HuH-7 (cell line): ENCODE measurements at places on chromosomes 7 and 10.

DNA sequence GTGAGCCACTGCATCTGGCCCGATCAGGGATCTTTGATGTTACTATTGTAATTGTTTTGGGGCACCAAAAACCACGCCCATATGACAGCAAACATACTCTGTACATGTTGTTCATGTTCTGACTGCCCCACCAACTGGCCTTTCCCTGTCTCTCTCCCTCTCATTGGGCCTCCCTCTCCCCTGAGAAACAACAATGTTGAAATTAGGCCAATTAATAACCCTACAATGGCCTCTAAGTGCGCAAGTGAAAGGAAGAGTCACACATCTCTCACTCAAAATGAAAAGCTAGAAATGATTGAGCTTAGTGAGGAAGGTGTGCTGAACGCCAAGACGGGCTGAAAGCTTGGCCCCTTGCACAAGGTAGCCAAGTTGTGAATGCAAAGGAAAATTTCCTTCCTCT, 50.3 kb upstream of the SDK1 start:
- DNase-seq = no peak

DNA sequence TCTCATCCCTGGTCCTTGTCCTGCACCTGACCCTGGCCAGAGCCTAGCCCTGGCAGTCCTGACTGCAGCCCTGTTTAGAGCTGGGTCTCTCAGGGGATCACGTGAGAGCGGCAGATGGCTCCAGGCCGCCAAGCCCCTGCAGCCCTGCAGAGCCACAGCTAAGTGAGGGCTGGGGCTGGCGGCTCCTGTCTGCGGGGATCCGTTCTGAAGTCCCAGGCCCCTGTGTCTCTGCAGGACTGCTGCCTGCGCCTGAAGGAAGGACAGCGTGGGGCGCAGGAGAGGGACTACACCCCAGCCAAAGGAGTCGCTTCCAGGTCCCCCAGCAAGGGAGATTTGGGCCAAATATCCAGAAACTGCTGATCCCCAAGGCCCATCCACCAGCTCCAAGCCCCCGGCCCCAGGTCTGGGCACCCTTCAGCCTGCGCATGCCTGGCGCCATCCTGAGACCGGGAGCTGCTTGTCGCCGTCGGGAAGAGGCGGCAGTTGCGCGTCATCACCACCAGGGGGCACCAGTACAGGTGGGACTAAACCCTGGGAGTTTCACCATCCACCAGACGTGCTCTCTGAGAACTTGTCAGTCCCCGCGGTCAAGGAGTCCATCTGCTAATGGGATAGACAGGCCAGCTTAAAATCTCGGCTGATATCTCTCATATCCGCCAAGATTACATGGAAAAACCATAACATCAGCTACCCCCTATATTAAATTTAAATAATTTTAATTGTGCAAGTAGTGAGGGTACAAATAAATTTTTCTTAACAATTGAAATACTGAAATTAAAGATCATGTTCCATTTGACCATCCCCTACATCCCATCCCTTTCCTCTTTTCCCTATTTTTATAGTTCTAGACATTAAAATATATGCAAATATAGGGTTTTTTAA, 25.1 kb upstream of the GHRHR start:
- DNase-seq = peak; percentile 89

DNA sequence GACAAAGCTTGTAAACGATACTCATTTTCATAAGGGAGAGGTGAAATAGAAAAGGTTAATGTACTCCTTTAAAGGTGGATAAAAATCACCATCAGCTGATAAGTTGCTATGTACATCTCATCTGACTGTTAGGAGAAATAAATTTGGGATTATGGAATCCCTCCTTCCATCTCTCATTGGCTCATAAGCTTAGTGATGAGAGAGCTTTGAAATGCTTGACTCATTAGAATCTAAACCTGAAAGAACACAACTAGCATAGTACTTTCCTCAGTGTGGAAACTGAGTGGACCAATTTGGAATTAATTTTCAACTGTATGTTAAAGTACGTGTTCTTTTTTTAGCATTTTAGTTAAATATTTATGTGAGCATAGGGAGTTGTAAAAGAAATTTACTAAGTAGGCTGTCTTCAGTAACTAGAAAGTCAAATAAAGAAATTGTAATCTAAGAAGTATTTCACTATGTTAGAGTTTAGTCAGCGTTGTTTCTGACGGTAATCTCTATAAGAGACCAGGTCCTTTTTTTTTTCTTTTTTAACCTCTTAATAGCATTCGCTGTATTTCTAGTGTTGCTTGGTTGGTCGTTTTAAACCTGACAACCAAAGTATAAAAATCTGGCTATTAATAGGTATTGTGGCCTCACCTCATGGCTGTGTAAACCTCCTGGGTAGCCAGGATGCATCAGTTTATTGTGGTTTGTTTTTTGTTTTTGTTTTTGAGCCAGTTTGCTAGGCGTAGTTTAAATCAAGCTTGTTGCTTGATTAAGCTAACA, 34.4 kb downstream of the FHIP2A start:
- no peak for DNase-seq

DNA sequence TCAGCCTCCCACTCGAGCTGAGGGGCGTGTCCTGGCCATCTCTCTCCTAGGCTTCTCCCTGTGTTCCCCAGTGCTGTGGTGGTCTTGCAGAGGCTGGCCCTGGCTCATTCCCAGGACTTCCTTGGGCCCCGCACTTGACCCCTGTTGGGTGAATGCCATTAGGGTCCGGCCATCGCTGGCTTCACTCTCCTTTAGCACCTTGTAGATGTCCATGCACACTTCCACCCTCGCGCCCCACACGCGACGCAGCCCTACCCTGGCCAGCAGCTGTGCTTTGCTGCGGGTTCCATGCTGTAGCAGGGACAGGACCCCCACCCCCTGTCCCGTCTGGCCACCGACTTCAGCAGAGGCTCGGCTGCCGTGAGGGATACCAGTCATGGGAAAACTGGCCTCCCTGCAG, 46.3 kb downstream of the PITRM1 start:
- DNase-seq = no peak

- DNase-seq = no peak
Observed at GRCh38 chr7:42080841-42081586, 156.0 kb downstream of the GLI3 start.

DNA sequence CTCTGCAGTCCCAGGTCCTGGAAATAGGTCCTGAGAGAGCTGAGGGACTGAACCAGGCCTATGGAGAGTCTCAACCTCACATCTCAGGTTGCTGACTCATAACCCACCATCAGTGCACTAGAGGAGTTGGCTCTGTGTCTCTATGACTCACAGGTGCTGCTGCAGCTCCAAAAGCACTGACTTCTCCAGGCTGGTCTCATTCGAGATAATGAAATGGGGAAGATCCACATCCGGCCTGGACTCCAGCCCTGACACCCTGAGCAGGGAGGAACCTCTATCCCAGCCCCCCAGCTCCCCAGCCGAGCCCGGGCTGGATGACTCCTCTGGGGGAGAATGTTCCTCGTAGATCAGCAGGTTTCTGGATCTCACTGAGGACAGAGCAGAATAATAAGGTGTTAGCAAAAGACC, 35.5 kb upstream of the DGKI start:
- DNase-seq = no peak

DNA sequence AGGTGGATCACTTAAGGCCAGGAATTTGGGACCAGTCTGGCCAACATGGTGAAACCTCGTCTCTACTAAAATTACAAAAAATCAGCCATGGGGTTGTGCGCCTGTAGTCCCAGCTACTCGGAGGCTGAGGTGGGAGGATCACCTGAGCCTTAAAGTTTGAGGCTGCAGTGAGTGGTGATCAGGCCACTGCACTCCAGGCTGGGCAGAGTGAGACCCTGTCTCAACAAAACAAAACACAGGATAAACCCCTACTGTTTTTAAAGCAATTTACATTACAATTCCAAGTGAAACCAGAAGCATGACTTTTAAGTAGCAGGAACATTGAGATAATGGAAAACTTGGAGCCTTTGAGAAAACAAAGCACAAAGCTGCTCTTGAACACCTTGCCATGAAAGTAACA, 92.4 kb upstream of the BTBD16 start:
- no peak for DNase-seq

DNA sequence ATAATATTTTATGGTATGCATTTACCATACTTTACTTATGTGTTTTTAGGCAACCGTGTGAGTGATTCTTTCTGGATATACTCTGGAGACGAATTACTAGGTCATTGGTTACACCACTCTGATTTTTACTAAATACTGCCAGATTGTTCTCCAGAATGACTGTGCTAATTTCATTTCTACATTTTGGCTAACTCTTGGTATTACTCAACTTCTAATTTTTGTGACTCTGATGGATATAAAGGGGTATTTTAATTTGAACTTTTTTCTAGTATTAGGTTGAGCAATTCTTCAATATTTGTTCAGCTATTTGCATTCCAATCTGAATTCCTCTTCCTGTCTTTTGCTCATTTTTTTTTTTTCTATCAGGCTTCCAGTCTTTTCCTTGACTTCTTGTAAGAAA, 223.6 kb downstream of the MDFIC start:
- DNase-seq = no peak

- no peak for DNase-seq
Observed at GRCh38 chr7:157269341-157270059, 67.3 kb upstream of the DNAJB6 start.

DNA sequence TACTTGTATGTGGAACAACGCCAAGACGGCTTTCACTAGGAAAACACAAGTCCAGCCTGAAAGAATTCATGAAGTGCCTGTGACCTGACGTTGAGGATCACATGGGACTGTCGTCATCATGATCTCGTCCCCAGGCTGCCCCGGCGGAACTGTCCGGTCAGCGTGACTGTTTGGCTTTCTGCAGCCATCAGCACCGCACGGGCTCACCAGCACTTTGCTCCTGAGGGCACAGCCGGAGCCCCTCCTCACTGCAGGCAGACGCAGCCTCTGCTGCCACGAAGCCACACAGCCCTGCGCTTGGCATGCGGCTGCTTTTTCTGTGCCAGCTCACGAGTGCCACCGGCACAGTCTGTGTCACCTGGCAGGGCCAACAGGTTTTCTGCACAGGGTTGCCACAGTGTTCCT, 9.4 kb upstream of the GET4 start:
- DNase-seq = no peak

DNA sequence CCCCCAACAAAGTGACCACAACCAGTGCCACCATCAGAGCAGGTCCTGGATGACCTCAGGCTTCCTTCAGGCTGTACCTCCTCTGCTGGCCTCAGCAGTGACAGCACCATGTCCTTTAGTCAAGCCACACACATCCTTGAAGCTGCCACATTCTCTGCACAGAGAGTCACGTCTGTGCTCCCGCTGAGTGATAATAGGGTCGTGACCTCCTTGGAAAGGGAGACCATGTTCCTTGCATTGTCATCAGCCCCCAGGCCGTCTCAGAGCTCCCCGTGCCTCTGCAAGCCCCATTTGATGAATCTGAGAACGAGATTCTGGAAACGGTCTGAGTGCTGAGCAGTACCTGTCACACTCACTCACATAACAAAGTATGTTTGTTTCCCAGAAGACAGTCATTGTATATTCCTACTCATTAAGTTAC, 106.5 kb upstream of the PRR15 start:
- DNase-seq = no peak

DNA sequence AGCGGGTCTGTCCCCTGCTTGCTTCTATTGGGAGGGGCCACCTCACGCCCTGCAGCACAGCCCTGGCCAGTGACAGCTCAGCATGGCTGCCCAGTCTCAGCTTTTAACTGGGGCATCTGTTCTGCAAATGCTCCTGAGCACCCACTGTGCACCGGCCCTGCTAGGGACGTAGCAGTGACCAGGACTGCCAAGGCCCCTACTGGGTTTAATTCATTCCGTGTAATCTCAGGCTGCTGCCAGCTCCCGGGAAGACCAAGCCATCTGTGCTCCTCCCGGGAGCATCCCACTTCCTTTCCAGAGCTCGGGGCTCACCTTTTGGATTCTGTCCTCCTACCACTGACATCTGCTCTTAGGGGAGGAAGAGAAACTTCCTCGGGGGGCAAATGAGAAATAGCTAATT, 85.2 kb downstream of the ADARB2 start:
- no peak for DNase-seq

DNA sequence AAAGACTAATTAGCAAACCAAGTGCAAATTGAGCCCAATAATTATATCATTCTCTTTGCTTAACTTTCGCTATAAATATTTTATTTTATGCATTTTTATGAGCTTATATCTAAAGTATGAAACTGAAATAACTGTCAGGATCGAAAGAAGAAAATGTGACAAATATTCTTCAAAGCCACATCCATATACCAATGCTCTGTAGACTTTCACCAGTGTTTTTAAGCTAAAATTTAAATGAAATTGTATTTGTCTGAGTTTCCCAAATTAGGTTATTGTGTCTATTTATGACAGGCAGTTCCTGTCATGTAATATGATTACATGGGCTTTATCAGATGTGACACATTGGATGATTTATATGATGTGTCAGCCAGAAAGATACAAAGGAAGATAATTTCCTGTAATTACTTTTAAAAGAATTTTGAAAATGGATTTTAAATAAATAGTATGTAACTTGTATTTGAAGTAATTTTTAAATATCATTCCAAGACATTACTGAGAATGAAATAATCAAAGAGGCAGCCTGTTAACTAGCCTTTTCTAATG, 317.9 kb upstream of the KLF6 start:
- no peak for DNase-seq

DNA sequence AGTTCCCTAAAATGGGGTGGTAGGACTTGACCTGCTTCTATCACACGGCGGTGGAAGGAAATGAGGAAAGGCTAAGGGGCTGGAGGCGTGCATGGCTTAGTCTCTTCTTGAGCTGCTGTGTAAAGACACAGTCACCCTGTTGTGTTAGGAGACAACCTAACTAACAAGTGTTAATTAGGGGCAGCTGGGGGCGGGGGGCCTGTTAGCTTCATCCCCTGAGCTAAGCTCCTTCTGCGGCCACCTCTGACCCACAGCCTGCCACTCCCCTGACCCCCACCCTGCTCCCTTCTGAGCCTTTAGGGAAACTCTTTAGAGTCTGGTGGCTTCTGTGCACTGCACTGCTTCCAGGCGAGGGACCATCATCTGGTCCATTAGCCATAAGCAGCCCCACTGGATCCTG, 28.0 kb downstream of the COL17A1 start:
- DNase-seq = no peak

GRCh38 chr10:27794157-27794556, 48.5 kb upstream of the MKX start:
- DNase-seq = no peak

DNA sequence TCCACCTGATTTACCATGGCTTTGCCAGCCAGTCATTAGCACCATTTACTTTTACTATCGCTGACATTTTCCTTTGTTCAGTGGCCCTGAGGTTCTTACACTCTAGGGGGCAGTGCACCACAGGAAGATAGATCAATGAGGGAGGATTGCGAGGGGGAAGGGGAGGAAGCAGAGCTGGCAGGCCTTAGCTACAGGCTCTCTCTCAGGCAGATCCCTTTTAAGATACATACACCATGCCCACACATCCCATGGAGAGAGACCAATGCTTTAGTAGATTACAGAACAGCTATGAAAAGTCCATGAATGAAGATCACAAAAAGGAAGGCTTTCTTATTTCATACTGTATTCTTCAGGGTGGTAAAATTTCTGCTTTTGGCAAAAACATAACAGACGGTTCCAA, 47.4 kb downstream of the DENND11 start:
- peak; percentile 81 for DNase-seq

DNA sequence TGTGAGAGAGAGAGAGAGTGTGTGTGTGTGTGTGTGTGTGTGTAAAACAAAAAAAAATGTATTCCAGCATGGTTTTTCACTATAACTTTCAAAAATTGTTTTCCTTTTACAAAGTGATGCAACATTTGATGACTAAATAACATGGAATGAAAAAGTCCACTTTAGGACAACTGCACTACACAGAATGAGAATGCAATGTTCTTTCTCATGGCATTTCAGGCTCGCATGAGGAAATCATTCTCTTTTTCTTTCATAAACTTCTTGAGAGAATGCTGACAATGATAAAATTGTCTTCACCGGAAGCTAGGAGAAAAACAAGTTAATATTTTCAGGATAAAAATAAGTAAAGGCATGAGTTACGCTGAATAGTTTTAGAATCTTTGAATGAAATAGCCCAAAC, 53.7 kb downstream of the SLC16A12 start:
- no peak for DNase-seq
